ENCODE measurements at places on chromosomes 2 and 18.

- no peak for DNase-seq
Measured at GRCh38 chr2:220648628-220649027, 923.5 kb downstream of the EPHA4 start.

DNA sequence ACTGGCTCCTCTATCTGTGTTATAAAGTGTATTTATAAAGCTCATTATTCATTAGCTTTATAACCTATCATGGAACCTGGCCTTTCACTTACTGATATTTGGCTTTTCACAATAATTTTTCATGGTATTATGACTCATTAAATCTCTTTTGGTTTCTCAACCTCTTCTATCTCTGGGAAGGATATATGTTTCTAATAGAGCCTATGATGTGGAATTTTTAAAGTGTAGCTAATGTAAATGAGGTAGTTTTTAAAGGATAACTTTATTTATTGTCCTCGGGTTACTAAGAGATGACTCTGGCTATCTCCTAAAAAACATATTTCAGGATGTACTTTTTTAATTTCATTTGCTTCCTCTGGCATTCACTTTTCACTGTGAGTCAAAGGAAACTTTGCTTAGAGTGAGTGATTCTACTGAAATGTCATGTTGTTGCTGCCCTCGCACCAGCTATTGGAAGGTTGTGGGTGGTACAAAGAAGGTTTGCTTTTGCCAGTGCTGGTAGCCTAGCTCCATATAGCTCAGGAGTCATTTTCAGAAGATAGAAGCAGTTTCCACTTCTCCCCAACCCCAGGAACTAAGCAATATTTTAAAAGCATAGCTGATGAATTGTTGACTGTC lies 85.2 kb upstream of the RPE start:
- no peak for DNase-seq

DNA sequence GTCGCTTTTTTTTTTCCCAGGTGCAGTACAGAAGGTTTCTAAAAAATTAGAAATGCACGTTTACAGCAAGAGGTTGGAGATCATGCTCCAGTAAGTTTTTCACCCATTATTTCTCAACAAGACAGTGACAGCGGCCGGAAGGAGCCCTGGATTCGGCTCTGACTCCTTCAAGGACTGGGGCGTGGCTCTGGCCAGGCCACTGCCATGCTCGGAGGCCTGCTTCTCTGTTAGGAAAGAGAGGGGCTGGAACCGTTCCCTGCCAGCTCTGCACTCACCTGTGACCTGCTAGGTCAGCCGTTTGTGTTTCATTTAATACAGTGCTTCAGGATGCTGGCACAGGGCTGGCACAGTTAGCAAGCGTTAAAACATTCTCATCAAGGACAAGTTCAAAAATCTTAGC lies 6.7 kb upstream of the IAH1 start:
- no peak for DNase-seq

- peak; percentile 9 for DNase-seq
Measured at GRCh38 chr2:11028407-11028916, 116.7 kb downstream of the KCNF1 start.

DNA sequence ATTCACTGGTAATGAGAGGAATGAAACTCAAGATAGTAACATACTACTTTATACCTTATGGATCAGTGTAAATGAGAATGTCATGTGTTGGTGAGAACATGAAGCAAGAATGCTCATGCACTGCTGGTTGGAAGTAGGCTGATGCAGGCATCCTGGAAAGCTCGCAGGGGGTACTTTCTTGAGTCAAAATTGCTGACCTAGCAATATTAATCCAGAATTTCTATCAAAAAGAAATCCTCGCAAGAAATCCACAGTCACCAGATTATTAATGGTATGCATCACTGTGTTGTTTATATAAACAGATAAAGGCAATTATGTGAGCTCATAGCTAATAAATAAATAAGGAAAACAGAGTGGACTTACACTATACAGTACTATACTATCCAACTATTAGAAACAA lies 713.7 kb upstream of the PKDCC start:
- DNase-seq = no peak

Data from small intestine (tissue), 16 donors.